RWPE2 (cell line): ENCODE measurements at places on chromosomes 11 and 22.

GRCh38 chr11:134677891-134678551 is 266.0 kb upstream of the B3GAT1 start:
- no peak for DNase-seq

- DNase-seq, result no peak
Observed at GRCh38 chr11:129323896-129324502, 51.6 kb upstream of the BARX2 start.

DNA sequence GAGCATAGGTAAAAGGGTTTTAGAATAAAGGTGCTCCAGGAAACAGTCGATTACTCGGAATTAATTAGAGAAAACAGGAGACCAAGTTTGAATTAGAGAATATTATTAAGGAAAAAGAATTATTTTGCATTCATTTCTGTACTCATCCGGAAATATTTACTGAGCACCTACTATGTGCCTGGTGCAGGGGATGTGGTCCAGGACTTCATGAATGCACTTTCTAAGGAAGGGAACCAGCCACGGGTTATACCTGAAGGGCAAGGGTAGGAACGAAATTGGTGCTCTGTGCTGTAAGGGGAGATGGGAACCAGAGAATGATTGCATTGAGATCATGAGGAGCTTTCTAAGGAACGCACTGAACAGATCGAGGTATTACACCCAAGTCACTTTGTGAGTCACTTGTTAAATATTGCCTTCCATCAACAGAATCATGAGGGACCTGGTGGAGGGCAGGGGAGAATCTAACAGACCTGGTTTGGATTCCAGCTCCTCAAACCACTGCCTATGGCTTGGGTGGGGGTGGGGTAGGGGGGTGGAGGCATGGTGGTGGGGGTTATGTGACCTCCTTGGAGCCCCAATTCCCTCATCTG is 40.9 kb downstream of the C11orf96 start:
- no peak for DNase-seq

- no peak for DNase-seq
Observed at GRCh38 chr11:86390487-86390886, 15.8 kb downstream of the CCDC81 start.

- DNase-seq, result no peak
Observed at GRCh38 chr11:122727101-122727929, 71.8 kb downstream of the UBASH3B start.

GRCh38 chr11:488062-488461 is 19.0 kb downstream of the RNH1 start:
- DNase-seq, result no peak

GRCh38 chr11:43542750-43543712 is 137.5 kb upstream of the HSD17B12 start:
- no peak for DNase-seq

GRCh38 chr11:76201056-76201455 is 5.2 kb downstream of the WNT11 start:
- DNase-seq, result no peak

GRCh38 chr11:124108156-124108555 is 7.1 kb upstream of the VWA5A start:
- no peak for DNase-seq

DNA sequence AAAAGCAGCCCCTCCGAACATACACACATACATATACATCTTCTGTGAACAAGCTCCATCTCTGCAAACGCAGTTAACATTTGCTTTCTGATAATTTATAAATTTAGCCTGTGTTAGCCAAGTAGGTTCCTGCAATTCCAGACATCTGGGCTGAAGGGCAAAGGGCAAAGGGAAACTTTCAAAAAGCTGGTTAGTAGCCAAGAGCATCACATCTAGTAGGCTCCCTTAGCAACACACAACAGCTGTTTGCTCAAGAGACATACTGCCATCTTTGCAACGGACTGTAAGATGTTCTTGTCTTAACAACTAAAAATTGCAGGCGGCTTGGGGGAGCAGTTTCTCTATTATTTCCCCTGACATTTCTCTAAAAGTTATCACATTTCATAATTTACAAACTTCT is 134.9 kb downstream of the RBFOX2 start:
- DNase-seq, result no peak

- no peak for DNase-seq
Observed at GRCh38 chr11:116507016-116507415, 265.8 kb downstream of the BUD13 start.

DNA sequence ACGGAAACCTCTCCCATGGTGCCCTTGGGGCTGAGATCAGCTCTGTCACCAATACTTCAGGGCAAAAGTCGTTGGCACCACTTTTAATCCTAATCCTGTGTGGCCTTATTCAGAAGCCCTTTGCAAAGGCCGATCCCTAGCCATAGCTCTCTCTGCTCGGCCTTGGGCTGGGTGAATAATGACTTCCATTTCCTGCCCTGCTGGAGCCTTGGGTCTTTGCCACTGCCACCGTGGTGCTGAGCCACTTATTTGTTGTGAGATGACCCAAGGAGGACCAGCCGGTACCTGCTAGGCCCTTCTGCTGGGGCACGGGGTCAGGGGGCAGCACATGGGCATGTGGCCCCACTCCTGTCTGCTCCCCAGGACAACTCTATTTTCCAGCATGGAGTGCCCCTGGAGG is 188.2 kb downstream of the ST3GAL4 start:
- DNase-seq, result no peak

- no peak for DNase-seq
Observed at GRCh38 chr11:128879817-128880216, 11.3 kb upstream of the KCNJ5 start.

DNA sequence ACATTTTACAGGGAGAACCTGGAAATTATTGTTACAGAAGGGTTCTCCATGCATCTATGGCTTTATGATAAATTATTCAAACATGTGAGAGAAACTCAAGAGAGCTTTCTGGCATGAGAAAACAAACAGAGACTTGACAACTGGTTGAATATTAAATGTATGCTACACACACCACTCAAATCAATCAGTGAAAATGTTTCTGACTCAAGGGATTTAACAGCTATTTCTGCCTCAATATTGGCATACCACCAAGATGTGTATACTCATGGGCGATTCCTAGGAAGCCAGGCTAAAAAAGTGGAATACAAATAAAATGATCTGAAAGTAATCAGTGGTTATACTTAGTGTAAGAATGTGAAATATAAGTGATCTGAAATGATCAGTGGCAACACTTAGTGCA is 15.8 kb upstream of the OR51T1 start:
- DNase-seq, result no peak

GRCh38 chr11:114243461-114244372 is 52.5 kb upstream of the NNMT start:
- no peak for DNase-seq

DNA sequence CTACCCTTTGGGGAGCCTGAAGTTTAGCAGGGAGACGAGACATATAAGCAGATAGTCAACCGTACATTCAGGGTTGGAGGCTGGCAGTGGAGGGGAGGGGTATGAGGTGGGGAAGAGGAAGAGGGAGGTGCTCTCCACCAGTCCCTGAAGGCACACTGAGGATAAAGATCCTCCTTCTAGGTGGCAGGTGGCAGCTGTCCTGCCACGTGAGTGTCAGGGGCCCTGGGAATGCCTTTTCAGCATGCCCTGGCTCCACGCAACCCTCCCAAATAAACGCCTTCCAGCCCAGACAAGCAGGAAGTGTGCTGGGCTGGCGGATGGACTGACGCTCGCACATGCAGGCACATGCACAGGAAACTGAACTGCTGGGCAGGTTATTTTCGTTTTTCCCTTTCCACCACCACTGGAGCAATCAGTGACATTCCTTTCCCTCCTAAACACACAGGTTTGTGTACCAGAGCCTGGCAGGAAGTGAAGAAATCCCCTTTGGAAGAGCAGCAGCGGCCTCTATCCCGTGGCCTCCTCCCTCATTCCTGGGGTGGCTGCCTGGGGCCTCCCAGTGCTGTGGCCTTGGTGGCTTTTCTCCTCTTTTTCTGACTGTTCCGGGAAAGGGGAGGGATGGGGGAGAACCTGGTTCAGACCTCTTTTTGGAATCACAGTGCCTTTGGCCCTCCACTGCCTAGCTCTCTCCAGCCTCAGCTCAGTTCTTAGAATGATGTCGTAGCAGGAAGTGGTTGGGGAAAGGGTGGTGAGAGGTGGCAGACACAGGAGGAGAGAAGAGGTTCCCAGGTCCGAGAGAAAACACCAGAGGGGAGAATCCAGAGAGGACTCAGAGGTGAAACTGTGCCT is 157.0 kb upstream of the TIMP3 start:
- peak; percentile 76 for DNase-seq

- DNase-seq, result no peak
Observed at GRCh38 chr22:20982563-20982882, 426 bp downstream of the LZTR1 start.

- no peak for DNase-seq
Observed at GRCh38 chr11:130055617-130056016, 14.1 kb upstream of the APLP2 start.

- no peak for DNase-seq
Observed at GRCh38 chr11:74677131-74677530, 54.1 kb downstream of the CHRDL2 start.

DNA sequence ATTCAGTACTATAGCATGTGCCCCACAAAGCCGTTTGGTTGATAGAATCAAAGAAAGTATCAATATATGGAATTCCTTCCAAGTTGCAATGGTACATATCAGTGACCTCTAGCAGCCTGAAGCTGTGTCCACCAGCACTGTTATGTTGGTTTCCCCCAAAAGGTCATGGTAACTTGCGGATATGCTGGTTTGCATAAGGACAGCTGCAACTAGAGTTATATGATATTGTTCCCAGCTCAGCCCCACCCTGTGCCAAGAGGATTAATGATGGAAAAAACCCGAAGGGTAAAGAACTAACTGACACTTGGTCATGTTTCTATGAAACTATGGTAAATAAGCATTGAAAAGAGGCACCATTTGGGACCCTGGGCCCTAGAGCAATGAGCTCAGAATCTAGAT is 93.5 kb downstream of the PDHX start:
- DNase-seq, result no peak
